T-helper 1 cell (primary cell): ENCODE measurements at places on chromosomes 7 and 10.

DNA sequence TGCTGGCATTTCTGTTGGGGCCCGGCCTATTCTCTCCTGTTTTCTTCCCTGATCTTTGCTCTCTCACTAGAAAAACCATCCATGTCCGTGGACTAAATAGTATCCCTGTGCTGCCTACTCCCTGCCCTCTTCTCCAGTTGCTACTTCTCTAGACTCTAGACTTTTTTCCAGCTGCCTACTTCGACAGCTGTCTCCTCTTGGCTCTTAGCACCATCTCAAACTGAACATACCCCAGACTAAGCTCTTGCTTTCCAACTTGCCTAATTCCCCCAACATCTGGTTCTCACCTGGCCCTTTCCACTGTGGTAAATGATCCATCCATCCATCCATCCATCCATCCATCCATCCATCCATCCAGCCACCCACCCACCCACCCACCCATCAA is 19.5 kb downstream of the ADCYAP1R1 start:
- DNase-seq: no peak

DNA sequence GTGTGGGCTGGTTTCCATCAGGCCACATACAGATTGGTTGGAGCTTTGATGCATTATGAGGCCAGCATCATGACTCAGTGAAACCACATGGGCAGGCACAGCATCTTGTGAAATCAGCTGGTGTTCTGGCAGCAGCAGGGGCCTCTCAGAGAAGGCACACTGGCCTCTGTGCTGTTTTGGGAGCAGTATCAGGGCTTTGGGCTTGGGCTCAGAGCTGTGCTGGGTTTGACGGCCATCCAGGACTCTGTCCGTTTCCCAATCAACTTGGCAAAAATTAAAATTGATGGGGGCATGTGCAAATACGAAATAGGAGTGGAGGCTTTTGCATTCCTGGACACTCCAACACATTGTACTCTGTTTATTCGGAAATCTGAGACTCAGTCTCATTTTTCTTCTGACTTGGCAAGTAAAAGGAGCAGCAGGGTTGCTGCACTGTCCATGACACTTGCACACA is 190.9 kb downstream of the BMPER start:
- DNase-seq: no peak

- DNase-seq: no peak
Measured at GRCh38 chr7:116200963-116201362, 9.4 kb upstream of the TES start.

GRCh38 chr7:15782656-15783055 is 96.2 kb upstream of the MEOX2 start:
- DNase-seq: no peak

GRCh38 chr10:100291356-100291755 is 4.9 kb upstream of the BLOC1S2 start:
- no peak for DNase-seq

DNA sequence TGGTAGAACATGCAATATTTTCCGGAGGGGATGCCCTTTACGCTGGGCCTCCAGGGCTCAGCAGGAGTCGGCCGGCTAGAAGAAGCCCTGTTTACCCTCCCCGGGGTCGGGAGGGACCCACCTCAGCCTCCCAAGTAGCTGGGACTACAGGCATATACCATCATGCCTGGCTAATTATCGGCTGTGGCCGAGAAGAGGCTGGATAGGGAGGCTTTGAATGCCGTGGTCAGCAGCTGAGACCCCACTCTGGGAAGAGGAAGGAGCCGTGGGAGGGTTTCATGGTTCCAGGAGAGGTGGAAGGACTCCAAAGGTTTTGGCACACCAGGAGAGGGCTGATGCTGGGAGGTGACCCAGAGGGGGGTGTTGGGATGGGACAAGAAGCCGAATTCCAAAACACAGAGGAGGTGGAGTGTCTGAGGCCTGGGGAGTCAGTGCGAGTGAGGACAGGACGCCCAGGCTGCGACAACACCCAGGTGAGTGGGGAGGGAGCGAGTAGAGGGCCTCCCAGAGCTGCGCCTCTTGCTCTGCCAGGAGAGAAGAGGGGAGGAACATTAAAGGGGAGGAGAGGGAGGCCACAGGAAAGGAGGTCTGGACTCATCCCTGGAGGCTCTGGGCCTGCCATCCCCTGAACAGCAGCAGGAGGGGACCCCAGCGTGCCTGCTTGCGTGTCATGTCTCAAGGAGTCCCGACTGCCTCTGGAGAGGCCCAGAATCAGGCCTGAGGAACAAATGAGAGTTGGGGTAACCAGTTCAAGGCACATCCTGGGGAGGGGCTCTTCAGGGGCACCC is 19.6 kb downstream of the GRID2IP start:
- no peak for DNase-seq

- no peak for DNase-seq
Measured at GRCh38 chr7:131745390-131746248, 189.2 kb upstream of the PODXL start.

GRCh38 chr10:6128591-6129251 is 39.9 kb downstream of the RBM17 start:
- DNase-seq: no peak

GRCh38 chr7:7706101-7706511 is 12.3 kb downstream of the RPA3 start:
- no peak for DNase-seq

GRCh38 chr10:130160775-130161174 is 24.6 kb downstream of the GLRX3 start:
- no peak for DNase-seq

DNA sequence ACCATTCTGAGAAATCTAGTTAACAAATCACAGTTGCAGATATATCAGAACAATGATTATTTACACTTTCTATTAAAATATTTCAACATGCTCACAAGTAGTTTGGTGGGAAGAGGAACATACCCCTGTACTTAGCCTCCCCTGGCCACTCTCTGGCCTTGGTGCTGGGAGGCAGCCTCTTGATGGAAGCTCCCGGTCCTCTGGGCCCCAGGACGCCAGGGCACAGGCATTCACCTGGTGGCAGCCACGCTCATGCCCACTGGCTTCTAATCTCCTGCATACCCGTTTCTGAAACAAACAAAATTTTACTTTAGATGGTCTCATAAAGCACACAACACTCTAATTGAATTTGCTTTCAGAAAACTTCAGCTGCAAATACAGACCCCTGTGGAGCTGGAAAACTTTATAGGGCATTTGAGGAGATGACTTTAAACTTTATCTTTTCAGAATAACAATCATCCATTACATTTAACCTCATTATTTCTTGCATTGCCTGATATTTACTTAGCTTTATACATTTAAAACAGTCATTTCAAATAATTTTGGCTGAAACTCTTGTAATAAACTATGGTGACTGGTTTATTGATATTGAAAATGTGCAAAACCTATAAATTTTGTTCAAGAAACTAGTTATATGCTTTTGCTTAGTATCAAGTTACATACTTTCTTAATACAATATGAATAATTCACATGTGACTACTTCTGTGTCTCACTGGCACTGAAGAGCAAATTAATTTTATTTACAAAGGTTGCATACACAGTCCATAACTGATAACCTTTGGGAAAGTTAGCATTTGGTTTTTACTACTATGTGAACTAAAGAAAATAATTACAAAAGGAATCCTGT is 30.8 kb downstream of the C10orf143 start:
- DNase-seq: no peak

DNA sequence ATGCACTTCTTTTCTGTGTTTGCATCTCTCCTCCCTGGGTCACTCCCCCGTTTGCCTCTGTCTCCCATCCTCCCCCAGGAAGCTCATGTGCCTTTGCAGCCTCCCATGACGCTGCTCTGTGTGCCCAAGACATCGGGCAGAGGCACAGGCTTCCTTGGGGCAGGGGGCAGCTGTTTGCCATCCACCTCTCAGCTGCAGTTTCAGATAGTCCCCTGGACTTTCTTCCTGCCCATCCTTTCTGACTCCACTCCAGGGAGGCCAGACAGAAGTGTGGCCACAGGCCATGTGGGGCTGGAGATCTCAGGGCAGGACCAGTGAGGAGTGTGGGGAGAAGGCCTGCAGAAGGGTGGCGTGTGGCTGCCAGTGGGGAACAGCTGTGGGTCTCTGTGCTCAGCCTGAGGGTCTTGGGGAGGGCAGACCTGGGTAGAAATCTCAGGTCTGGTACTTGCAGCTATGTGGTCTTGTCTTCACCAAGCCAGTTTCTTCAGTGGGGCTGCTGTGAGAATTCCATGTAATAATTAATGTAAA is 10.6 kb upstream of the SAMD8 start:
- DNase-seq: no peak

DNA sequence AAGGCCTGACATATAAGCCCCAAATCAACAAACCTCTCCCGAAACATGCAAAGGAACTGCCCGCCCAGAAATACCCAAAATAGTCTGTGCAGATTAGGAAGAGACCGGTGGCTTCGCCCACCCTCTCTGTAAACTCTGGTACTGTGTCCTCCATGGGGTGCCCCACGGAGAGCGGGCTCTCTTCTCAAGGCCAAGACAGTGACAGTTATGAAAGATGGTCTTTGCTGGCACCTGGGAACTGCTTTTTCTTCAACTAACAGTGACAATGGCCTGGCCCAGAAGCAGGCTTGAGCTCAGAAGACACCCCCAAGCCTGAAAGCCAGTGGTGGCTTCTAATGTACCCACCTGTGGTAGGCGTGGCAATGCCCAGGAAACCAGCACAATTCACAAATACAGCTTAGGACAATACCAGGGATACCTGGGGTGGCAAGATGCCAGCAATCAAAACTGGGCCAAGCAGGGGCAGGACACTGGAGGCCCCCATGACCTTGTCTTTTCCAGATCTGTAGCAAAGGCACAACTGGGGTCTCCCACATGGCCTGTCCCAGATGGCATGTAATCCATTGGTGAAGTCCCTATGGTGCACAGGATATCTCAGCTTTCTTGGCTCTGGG is 107.6 kb downstream of the NEURL1 start:
- DNase-seq: no peak

GRCh38 chr7:28955356-28955717 is 2.8 kb downstream of the TRIL start:
- no peak for DNase-seq

DNA sequence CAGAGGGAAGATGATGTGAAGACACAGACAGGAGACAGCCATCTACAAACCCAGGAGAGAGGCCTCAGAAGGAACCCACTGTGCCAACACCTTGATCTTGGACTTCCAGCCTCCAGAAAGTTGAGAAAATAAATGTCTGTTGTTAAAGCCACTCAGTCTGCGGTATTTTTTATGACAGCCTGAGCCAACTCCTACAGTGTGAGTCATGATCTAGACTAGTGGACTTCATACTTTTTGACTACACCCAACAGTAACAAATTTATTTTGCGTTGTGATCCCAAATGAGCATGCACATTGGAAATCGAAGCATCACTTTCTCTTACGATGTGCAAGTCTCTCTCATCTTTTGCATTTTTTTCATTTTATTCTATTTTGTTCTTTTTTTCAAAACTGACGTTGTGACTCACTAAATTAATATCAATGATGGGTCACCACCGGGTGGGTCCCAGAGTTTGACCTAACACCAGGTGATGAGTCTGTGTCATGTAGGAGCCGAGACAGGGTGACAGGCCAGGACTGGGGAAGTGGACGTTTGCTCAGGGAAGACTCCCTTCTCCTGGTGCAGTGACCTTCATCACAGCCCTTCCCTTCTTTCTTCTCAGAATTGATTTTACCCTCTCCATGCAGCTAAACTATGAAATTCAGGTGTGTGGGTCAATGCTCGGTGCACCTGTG is 28.9 kb downstream of the PHYH start:
- DNase-seq: no peak

- no peak for DNase-seq
Measured at GRCh38 chr7:101173752-101174244, 6.3 kb downstream of the NAT16 start.

DNA sequence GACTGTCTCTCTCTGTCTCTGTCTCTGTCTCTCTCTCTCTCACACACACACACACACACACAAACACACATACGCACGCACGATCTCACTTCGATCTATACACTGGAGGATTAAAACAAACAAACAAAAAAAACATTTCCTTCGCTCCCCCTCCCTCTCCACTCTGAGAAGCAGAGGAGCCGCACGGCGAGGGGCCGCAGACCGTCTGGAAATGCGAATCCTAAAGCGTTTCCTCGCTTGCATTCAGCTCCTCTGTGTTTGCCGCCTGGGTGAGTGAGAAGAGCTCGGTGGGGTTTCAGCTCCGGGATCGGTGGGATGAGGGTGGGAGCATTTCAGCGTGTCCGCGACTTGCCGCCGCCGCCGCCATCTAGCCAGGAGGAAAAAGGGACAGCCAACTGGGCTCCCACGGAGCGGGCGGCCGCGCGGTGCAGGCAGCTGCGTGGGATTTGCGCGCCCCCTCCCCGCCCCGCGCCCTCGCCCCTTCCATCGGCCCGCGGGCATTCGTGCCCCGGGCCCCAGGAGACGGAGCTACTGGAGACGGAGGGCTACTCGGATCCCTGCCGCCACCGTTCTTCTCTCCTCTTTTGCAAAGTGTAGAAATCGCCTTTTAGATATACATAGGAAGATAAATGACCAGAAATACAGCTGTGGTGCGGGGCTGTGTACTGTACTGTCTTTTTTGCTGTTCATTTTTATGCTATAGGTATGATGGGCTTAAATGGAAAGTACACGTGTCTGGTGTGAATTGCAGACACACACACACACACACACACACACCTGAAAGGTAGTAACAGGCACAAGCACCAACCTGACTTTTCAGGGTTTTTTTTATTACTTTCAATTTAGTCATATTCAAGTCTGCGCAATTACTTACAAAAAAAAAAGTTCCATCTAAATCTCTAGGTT is 581 bp downstream of the PTPRZ1 start:
- no peak for DNase-seq

DNA sequence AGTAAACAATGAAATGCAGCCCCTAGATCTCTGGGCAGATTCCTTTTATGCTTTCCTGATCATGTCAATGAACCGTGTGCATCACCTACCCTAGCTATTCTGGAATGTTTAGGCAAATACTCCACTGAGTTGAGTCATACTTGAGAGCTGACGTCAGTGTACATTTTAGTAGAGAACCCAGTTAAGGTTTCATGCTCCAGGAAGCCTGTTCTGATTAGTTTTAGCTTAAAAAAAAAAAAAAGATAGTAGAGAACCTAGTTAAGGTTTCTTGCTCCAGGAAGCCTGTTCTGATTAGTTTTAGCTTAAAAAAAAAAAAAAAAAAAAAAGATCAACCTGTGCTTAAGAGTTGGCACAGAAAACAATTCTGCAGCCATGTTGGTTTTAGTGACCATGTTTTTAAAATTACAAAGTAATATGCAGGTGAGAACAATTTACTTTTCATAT is 3.7 kb upstream of the MCU start:
- no peak for DNase-seq

GRCh38 chr10:32002531-32002930 is 53.7 kb downstream of the KIF5B start:
- DNase-seq: no peak
